Activated CD4-positive, alpha-beta T cell treated with anti-CD3 and anti-CD28 coated beads, Interleukin-2, amount 50 U/mL, for 4 hours (primary cell): ENCODE measurements at places on chromosomes 7 and 10.

GRCh38 chr10:73959484-73960243 lies 38.3 kb upstream of the VCL start:
- DNase-seq = no peak

DNA sequence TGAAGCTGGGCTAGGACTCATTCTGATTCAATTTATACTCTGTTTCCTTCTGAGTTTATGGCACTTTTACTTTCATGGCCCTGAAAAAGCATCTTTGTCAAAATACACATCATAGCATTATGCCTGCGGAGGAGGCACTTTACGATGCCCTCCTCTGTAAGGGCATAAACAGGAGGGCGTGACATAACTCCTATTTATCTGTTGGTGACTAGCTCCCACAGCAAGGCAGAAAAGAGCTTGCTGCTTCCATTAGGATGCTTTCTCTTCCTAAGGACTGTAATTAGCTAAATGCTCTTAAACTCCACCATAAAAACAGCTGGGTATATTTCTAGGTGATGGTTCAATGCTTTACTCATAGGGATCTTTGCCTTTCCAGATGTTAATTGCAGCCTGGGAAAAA lies 315.2 kb upstream of the GHITM start:
- DNase-seq = no peak

DNA sequence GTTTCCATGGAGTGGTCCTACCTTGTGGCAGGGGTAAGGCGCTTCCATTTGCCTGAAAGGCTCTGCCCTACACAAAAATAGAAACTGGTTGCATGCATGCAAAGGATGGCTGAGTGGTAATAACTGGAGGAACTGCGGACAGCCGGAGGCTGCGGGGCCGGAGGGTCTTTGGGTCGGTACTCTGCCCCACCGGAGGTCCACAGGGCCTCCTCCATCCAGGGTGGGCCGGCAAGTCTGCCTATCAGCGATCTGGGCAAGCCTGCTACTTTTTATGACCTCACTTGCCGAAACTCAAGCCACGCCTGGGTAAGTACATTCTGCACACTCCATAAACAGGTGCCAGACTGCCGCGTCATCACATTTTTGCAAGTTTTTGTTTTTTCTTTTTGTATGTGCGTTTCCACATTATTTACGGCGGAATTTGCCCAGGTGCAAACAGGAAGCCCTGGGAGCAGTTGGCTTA lies 30.0 kb downstream of the TACC2 start:
- no peak for DNase-seq

GRCh38 chr7:69773535-69774225 lies 175.4 kb downstream of the AUTS2 start:
- no peak for DNase-seq

GRCh38 chr10:117334066-117334465 lies 41.2 kb downstream of the PDZD8 start:
- no peak for DNase-seq
